Psoas muscle (tissue), 8 donors: ENCODE measurements at places on chromosomes 13 and 19.

DNA sequence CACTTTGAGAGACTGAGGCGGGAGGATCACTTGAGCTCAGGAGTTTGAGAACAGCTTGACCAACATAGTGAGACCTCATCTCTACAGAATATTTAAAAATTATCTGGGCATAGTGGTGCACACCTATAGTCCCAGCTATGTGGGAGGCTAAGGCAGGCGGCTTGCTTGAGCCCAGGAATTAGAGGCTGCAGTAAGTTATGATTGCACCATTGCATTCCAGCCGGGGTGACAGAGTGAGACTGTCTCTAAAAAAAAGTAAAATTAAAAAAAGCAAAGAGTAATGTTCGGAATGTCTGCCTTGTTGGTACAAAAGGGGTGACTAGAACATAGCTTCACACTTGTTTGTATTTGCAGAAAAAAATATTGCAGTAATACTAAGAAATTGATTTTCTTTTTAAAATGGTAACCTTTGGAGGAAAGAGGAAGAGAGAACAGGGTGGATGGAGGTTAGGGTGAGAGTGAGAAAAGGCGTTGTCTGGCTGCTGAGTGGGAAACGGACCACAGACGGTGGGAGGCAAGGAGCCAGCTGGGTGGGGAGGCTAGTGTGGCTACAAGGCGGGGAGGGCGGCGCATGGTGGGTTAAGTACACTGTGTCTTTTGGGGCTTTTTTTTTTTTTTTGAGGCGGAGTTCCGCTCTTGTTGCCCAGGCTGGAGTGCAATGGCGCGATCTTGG is 10.2 kb downstream of the PPP1R14A start:
- no peak for DNase-seq

- no peak for DNase-seq
These were observed 29.5 kb downstream of the CRTC1 start for GRCh38 chr19:18712981-18713380.

DNA sequence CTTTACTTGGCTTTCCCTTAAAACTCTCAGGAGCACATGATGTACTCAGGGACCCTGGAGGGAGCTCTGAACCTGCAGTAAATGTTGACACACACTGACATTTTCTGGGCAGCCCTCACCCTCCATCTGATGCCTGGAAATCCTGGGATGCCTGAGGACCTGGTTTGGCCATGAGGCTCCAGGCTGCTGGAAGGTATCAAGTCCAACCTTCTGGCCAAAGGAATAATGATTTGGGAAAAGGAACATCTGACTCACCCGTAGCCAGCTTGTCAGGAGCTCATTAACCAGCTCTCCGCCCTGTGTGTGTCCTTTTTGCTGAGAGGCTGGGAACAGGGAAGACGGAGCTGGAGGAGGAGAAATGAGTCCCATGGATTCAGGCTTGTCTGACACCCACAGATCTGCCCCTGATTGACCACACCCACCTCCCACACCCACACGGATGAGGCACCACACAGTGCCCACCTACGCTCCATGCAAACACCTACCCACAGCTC is 10.3 kb downstream of the ZNF558 start:
- DNase-seq = no peak

- DNase-seq = no peak
These were observed at the start of gene CELF5 for GRCh38 chr19:3224346-3225168. Gene CELF5, plus strand, starts transcription at chr19:3224661. Its CDS starts 79 bp downstream, at chr19:3224740.

DNA sequence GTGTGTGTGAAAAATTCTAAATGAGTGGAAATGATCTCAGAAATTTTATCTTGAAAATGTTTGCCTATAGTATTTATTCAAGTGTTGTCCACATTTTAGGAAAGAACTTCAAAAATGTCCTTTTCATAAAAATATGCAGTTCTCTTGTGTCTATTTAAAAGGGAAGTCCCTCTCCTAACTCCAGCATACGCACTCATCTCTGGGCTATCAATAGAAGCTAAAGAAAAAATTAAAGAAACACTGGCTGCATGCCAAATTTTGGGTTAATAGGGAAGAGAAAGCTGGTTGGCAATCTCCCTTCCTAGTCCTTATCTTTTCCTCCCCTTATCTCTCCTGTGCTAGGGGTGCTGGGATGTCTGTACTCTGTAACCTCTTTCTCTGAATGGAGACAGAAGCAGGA is 313.3 kb downstream of the ENOX1 start:
- no peak for DNase-seq
